Vagina (tissue), 2 donors: ENCODE measurements at places on chromosomes 13 and 19. TPM values are rescaled to one million over a fixed set of nuclear protein-coding genes. Genes with fewer than 3 reads are reported as not detected.

GRCh38 chr13:61387694-61388093 lies 28.0 kb downstream of the PCDH20 start:
- H3K27me3 ChIP-seq, result no peaks in the 10 kb centered on the region
- no peak for DNase-seq
- no peaks in the 10 kb centered on the region for H3K4me1 ChIP-seq
- no peaks in the 10 kb centered on the region for H3K36me3 ChIP-seq

KIR3DL1 gene
- not detected for total RNA-seq

DNA sequence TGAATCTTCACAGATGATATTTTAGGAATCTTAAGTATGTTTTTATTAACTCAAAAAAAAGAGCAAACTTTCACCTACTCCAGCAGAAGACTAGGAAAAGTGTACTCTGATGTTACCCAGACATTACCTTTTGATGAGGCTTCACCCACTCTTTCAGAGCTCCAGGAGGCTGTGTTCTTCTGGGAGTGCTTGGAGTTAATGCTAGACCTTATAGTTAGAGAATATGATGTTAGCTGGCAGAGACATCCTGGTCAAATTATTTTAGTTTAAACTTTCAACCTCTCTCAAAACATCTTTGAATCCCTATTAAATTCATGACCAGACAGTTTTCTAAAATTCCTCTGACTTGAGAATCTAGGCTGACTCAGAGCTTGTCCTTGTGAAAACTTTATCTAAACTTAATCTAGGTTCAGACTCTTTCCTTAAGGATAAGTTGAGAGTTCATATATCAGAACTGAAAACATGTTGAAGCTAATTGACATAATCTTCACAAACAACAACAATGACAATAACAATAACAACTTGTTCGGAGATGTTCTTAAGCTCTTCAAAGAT lies 82.8 kb downstream of the ITGBL1 start:
- no peak overlapping the region for H3K4me3 ChIP-seq
- no peaks in the 10 kb centered on the region for H3K36me3 ChIP-seq
- no peak overlapping the region for H3K27ac ChIP-seq
- H3K27me3 ChIP-seq, result no peaks in the 10 kb centered on the region
- DNase-seq, result no peak
- H3K4me1 ChIP-seq, result no peaks in the 10 kb centered on the region

DNA sequence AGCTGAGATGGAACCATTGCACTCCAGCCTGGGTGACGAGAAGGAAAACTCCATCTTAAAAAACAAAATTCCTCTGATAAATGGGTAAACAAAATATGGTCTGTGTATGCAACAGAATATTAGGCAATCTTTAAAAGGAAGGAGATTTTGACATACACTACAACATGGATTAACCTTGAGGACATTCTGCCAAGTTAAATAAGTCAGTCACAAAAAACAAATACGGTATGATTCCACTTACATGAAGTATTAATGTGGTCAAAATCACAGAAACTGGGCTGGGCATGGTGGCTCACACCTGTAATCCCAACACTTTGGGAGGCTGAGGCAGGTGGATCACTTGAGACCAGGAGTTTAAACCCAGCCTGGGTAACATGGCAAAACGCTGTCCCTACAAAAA lies 3.0 kb upstream of the ZNF444 start:
- no peaks in the 10 kb centered on the region for H3K36me3 ChIP-seq
- H3K27me3 ChIP-seq, result no peaks in the 10 kb centered on the region
- H3K4me1 ChIP-seq, result peaks cover 23% of the 10 kb centered on the region
- H3K4me3 ChIP-seq, result no peak overlapping the region
- H3K27ac ChIP-seq, result no peak overlapping the region
- DNase-seq, result no peak

DNA sequence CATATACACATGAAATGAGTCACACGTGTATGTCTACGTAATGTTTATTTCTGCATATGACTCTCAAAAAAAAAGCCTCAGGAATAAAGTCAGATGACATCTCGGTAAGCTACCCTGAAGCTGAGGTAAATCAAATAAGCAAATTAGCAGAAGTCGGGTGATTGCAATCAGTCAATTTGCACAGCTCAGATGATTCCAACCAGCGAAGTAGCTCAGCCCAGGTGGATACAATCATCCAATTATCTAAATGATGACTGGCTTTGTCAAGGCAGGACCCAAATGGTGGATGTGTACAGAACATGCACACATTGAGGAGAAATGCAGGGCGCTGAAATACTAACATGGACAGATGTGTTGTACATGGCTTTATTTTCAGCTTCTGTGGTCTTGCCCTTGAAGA lies 148.5 kb downstream of the ZNF486 start:
- H3K27ac ChIP-seq, result no peak overlapping the region
- H3K4me3 ChIP-seq, result no peak overlapping the region
- H3K27me3 ChIP-seq, result no peaks in the 10 kb centered on the region
- no peaks in the 10 kb centered on the region for H3K4me1 ChIP-seq
- no peak for DNase-seq

DLEU7 gene
- not detected for total RNA-seq

DNA sequence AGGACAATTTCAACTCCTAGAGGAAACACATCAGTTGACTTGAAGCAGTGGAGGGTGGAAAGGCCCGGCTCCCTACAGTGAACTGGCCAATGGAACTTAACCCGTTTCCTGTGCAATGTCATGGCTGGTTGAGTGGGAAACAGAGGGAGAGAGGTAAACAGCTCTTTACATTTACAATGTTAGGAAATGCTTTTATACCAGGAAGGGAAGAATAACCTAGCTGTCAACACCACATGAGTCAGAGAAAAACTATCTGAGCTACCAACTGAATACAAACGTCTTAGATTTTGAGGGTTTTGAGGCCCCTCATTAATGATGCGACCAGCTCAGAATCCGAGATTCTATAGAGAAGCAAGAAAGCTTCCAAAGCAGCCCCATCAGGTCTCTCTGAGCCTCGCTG lies 36.7 kb downstream of the CARD8 start:
- no peak for DNase-seq
- no peak overlapping the region for H3K27ac ChIP-seq
- H3K36me3 ChIP-seq, result no peaks in the 10 kb centered on the region
- H3K27me3 ChIP-seq, result no peaks in the 10 kb centered on the region
- H3K4me1 ChIP-seq, result no peaks in the 10 kb centered on the region
- H3K4me3 ChIP-seq, result no peak overlapping the region

PEAK3 gene
- total RNA-seq, result 2.0 TPM

LILRA1 gene
- 1.7 TPM for total RNA-seq

ANKRD24 gene
- 0.25 TPM for total RNA-seq

- no peaks in the 10 kb centered on the region for H3K36me3 ChIP-seq
- H3K27me3 ChIP-seq, result no peaks in the 10 kb centered on the region
- DNase-seq, result no peak
- no peak overlapping the region for H3K27ac ChIP-seq
Observed at GRCh38 chr19:51822325-51822724, 27.4 kb downstream of the FPR3 start.
